ENCODE measurements at places on chromosomes 2 and 18. TPM values are rescaled to one million over a fixed set of nuclear protein-coding genes. Genes with fewer than 3 reads are reported as not detected.

DNA sequence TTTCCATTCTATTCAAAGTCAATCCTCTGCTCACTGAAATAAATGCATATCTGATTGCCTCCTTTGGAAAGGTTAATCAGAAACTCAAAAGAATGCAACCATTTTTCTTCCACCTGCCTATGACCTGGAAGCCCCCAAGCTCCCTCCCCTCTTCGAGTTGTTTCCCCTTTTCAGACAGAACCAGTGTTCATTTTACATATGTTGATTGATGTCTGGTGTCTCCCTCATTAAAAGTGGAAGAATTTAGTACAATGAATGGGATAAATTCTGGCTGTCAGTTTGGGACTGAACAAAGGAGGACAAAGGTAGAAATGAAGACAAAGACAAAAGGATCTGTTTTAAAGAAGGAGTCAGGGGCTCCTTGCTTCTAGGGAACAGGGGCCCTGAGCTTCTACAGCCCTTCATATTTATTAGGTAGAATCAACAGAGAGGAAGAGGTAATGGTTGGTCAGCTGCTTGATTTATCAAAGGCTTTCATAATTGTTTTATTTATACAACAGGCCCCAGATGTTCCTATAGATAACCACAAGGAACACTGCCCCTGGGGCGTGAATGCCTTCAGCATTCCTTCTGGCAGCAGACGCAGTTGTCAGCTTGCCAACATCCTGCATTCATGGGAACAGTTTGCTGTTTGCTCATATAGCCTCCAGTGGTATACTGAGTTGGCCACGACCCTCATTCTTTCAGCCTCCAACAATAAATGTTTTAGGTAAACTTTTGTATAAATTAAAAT lies 949.8 kb upstream of the LRATD1 start:
- no peak for DNase-seq

- DNase-seq, result peak; percentile 82
These were observed 9.5 kb downstream of the RTTN start for GRCh38 chr18:70195852-70196434.

GRCh38 chr2:212005085-212005671 lies 533.4 kb downstream of the ERBB4 start:
- DNase-seq, result peak; percentile 58

ATP5MC3 gene
- 403 TPM for total RNA-seq

DNA sequence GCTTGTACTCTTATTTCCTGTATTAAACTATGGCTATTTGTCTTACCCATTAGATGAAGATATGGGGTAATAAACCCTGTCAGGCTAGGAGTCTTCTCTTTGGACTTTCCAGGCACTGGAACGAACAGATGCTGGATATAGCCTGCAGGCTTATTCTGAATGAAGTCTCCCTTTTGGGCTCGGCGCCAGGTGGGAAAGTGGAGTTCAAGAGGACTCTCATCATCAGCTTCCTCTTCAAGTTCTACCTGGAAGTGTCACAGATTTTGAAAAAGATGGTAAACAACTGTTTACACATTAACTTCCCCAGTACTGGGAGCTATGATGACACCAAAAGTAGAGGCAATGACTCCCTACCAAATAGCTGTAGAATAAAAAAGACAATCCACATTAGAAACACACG lies 27.9 kb downstream of the AOX1 start:
- DNase-seq, result no peak

SLC16A14 gene
- 0.29 TPM for total RNA-seq

DNA sequence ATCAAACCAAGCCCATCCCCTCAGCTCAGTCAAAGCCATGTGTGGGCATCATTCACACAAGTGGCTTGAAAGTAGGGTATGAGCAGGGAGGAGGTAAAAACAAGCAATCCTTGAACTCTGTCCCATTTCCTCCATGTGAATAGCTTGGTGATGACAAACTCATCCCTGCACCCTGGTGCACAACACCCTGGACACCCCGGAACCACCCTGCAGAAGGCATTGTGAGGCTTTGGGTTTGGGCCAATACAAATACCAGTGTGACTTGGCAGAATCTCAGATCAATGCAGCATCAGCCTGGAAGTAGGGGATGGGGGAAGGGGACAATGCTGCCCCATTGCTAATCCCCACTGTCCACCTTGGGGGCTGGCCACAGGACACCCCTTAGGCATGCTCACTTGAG lies 28.6 kb downstream of the TGFA start:
- no peak for DNase-seq

GPR35 gene
- total RNA-seq, result 1.9 TPM

DNA sequence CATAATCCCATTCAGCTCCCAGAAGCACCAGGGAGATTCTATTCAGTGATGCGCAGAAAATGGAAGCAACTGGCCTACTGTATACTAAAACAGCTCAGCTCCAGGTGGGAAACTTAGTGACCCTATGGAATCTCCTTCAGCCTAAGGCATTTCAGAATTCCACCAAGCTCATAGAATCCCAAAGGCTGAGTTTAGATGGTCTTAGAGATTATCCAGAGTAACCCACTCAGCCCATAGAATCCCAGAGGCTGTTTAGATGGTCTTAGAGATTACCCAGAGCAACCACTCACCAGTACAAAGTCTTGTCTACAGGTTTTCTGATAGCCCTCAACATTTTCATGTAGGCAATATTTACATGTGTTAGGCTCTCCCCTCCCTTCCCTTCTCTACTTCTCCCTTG lies 232.0 kb upstream of the SLC14A2 start:
- DNase-seq, result peak; percentile 57

GRCh38 chr2:206422493-206422892 lies 20.8 kb upstream of the ADAM23 start:
- DNase-seq, result no peak

GRCh38 chr18:55266981-55267380 lies 307.7 kb upstream of the CCDC68 start:
- DNase-seq, result no peak

- DNase-seq, result no peak
These were observed 1104.0 kb upstream of the PIK3C3 start for GRCh38 chr18:40851014-40851429.

DNA sequence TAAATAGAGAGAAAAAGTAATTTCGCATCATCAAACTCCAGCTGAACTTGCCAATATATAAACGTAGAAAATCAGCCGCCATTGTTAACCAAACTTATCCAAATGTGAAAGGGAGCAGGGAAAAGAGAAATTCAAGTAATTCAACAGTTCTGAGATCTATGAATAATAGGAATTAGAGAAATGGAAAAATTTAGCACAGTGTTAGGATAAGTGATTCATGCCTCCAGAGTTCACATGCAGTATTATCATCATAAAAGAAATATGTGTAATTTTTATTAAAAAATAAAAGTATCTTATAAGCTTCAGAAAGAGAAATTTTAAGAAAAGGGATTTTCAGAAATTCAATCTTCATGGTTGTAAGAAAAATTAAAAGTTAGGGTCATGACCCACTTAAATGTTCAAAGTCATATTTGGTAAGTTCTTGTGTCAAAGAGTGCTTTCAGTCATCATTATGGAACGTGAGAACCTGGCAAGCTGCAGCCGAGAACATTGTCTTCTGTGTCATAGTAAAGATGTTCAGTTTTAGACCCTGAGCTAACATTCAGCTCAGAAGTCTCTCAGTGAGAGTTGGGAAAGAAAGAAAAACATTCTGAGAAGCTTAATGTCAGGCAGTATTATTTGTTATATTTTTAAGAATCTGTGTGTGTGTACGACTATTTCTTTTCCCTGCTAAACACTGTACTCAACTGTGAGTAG lies 414.3 kb upstream of the RGPD4 start:
- no peak for DNase-seq

GRCh38 chr2:122960759-122961641 lies 1064.1 kb upstream of the CNTNAP5 start:
- DNase-seq, result no peak

PROC gene
- total RNA-seq, result not detected

- no peak for DNase-seq
These were observed 615 bp upstream of the CCNT2 start for GRCh38 chr2:134917888-134918525.

PPIG gene
- total RNA-seq, result 37.5 TPM

OR6B2 gene
- not detected for total RNA-seq

DCC gene
- not detected for total RNA-seq

DNA sequence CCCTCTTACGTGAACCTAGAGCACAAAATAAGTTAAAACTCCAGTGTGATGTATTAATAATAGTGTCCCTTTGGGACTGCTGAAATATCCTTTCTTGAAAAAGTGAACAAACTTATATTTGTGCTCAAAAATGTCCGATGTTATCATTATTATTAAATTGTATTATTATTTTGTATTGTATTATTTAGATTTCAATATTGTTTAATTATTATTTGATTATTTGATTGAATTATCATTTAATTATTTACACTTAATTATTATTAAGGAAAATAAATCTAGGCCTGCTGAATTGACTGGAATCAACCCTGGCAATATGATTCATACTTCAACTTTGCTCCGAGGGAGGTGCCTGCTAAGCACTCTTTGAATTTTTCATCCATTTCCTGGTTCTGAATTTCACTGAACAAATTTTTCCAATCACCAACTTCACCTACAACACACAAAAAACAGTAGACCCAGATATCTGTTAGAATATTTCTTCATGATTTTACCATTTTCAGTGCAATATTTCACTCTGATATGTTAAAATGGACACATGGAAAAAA lies 10.9 kb upstream of the EIF2AK2 start:
- DNase-seq, result no peak
